Keratinocyte (primary cell): ENCODE measurements at places on chromosomes 4 and X.

DNA sequence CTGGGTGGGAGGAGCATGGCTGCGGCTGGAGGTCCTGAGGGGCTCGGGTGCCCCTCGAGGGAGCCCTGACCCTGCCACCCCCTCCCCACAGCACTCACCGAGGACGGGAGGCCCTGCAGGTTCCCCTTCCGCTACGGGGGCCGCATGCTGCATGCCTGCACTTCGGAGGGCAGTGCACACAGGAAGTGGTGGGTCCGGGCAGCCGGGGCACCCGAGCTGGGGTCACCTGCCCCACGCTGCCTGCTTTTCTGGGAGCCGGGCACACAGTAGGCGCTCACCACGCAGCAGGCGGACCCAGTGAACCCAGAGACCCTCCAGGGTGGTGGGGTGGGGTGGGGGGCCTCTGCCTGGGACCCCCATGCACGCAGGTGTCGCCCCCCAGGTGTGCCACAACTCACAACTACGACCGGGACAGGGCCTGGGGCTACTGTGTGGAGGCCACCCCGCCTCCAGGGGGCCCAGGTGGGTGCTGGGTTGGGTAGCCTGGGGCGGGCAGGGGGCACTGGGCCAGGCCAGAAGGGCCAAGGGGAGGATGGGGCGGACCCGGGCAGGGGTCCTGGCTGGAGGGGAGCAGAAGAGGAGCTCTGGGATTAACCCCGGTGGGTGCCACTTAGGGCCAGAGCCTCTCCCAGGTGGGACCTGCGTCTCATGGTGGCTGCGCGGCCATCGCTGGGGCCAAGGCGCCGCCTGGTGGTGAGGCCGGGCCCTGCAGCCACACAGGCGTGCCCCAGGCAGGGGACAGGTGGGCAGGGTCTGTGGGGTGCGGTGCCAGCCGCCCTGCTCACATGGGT lies 1.4 kb downstream of the HGFAC start:
- H3K27me3 ChIP-seq: no peaks in the 10 kb centered on the region
- no peak for DNase-seq
- no peaks in the 10 kb centered on the region for H3K36me3 ChIP-seq
- no peak overlapping the region for H3K27ac ChIP-seq
- no peak overlapping the region for H3K4me3 ChIP-seq

GRCh38 chr4:186205156-186205555 lies 13.8 kb downstream of the CYP4V2 start:
- H3K27ac ChIP-seq: no peak overlapping the region
- H3K4me3 ChIP-seq: no peak overlapping the region
- H3K4me1 ChIP-seq: no peaks in the 10 kb centered on the region
- no peak for DNase-seq
- H3K36me3 ChIP-seq: no peaks in the 10 kb centered on the region

GRCh38 chr4:183347566-183347965 lies 25.3 kb upstream of the CLDN24 start:
- no peaks in the 10 kb centered on the region for H3K36me3 ChIP-seq
- no peak for DNase-seq
- no peaks in the 10 kb centered on the region for H3K27me3 ChIP-seq
- H3K4me3 ChIP-seq: no peak overlapping the region
- H3K4me1 ChIP-seq: peaks cover 19% of the 10 kb centered on the region
- H3K27ac ChIP-seq: no peak overlapping the region

DNA sequence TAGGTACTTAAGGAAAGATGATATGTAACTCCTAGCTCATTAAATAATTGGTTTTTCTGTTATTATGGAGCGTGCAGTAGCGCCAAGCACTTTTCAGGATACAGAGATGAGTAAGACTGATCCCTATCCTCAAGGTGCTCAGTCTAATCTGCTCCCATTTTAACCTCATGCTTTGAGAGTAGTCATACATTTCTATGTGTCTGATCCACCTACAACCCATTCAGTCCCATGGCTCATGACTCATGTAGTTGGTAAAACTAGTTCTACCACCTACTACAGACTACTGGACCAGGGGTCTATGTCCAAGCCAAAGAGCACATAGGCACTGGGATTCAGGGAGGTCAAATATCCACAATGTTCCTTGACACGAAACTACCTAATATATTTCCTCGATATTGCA lies 60.8 kb downstream of the TMEM154 start:
- H3K4me1 ChIP-seq: peaks cover 22% of the 10 kb centered on the region
- no peaks in the 10 kb centered on the region for H3K27me3 ChIP-seq
- no peak overlapping the region for H3K27ac ChIP-seq
- peak; percentile 36 for DNase-seq
- no peaks in the 10 kb centered on the region for H3K36me3 ChIP-seq

DNA sequence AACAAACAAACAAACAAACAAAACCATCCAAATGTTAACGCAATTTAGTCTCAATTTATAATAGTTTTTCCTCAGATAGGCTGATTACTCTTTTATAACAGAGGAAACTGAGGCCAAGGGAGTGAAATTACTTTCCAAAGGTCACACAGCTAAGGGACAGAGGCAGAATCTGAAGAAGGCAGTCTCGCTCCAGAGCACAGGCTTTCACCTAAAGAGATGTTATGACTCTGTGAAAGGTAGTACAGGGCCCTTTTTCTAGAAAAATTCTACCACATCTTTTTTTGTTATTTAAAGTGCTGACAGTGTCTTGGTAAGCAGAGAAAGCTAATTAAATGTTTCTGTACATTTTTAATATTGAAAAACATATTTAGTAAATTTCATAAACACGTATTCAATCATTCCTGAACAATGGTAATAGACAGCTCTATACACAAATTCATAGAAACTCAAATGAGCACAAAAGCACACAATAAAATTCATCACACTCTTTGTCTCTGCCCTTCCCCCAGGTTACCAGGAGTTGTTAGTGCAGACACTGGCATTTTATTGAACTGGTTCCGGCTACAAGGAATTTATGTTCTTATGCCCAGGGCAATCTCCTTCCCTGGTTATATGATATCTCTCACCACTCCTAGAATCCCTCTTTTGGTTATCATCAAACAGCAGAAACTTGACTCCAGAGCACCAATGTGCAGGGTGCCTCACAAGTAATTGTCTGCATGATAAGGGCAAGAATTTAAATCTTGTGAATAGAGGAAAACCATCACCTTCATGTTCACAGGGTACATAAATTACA lies 7.7 kb upstream of the APBB2 start:
- no peak overlapping the region for H3K27ac ChIP-seq
- H3K4me3 ChIP-seq: no peak overlapping the region
- H3K4me1 ChIP-seq: peaks cover 4% of the 10 kb centered on the region
- no peaks in the 10 kb centered on the region for H3K36me3 ChIP-seq
- no peaks in the 10 kb centered on the region for H3K27me3 ChIP-seq

DNA sequence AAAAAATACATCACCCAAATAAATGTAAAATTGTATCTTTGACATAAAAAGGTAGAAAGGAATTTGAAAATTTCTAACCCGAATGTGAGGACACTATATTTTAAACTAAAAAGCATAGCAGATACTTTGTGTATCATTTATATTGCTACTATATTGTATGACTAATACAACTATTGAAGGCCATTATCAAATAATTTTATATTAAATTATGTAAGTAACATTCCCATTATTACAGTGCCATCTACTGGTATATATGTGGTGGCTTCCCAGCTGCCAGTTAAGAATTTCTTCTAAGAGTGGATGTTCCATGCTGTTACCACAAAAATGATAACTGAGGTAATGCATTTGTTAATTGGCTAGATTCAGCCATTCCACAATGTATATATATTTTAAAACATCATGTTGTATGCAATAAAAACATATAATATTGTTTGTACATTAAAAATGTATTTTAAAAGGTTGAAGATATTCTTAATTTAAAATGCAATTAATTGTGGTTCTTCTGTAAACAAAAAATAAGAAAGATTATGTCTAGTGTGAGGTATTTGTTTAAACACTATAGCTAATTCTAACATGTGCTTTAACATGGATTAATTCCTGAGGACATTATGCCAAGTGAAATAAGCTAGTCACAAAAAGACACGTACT lies 65.3 kb downstream of the EGF start:
- no peaks in the 10 kb centered on the region for H3K36me3 ChIP-seq
- H3K4me3 ChIP-seq: no peak overlapping the region
- H3K27ac ChIP-seq: no peak overlapping the region

- DNase-seq: no peak
- no peaks in the 10 kb centered on the region for H3K36me3 ChIP-seq
- peaks cover 3% of the 10 kb centered on the region for H3K4me1 ChIP-seq
- H3K27ac ChIP-seq: no peak overlapping the region
Observed at GRCh38 chrX:134364711-134365110, 95.3 kb upstream of the HPRT1 start.

GRCh38 chr4:40070387-40070786 lies 13.7 kb downstream of the N4BP2 start:
- no peaks in the 10 kb centered on the region for H3K27me3 ChIP-seq
- no peak overlapping the region for H3K4me3 ChIP-seq
- no peak for DNase-seq
- H3K27ac ChIP-seq: no peak overlapping the region

- H3K4me3 ChIP-seq: no peak overlapping the region
- no peak for DNase-seq
- H3K27ac ChIP-seq: no peak overlapping the region
- no peaks in the 10 kb centered on the region for H3K36me3 ChIP-seq
Observed at GRCh38 chr4:4991541-4992099, 27.6 kb downstream of the CYTL1 start.

GRCh38 chr4:105352826-105353225 lies 121.0 kb downstream of the PPA2 start:
- no peak for DNase-seq
- H3K4me1 ChIP-seq: no peaks in the 10 kb centered on the region
- no peaks in the 10 kb centered on the region for H3K27me3 ChIP-seq

DNA sequence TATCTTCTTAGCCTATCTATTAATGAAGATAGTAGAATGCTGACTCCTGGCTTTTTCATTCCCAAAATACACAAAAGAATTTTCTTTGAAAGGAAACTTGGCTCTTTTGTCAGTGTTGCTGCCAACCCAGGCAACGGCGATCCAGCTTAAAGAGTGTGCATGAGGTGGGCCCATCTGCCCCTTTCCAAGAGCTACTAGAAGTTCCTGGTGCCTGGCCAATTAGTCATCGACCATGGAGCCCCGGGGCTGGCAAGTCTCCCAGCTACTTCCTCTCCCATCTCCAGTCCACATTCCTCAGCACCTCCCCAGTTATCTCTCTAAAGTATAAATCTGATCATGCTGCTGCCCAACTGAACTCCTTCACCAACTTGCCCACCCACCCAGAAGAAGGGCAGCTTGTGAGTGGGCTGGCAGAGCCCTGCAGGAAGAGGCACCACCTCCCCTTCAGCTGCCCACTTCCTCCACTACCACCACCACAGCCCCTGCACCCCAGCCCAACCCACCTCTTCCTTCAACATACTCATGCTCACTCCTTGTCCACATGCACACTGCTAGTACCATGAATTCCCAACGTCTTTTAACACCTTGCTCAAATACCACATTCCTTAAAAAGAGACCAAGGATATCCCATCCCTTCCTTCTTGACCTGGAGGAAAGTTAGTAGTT lies 158.2 kb upstream of the MAP3K15 start:
- DNase-seq: peak; percentile 66
- peak overlapping the region; percentile 53 for H3K27ac ChIP-seq
- peaks cover 29% of the 10 kb centered on the region for H3K4me1 ChIP-seq
- no peaks in the 10 kb centered on the region for H3K36me3 ChIP-seq
- H3K27me3 ChIP-seq: no peaks in the 10 kb centered on the region

GRCh38 chr4:83171436-83172039 lies 57.0 kb upstream of the PLAC8 start:
- no peaks in the 10 kb centered on the region for H3K36me3 ChIP-seq
- DNase-seq: no peak
- H3K27me3 ChIP-seq: no peaks in the 10 kb centered on the region
- peak overlapping the region; percentile 5 for H3K27ac ChIP-seq
- H3K4me3 ChIP-seq: no peak overlapping the region

GRCh38 chr4:89056292-89056952 lies 563 bp downstream of the FAM13A start:
- H3K4me3 ChIP-seq: peak overlapping the region; percentile 53
- no peaks in the 10 kb centered on the region for H3K27me3 ChIP-seq
- no peak for DNase-seq
- H3K36me3 ChIP-seq: no peaks in the 10 kb centered on the region
- H3K27ac ChIP-seq: peak overlapping the region; percentile 67

- no peak overlapping the region for H3K27ac ChIP-seq
- no peaks in the 10 kb centered on the region for H3K36me3 ChIP-seq
- no peak overlapping the region for H3K4me3 ChIP-seq
- no peaks in the 10 kb centered on the region for H3K27me3 ChIP-seq
- H3K4me1 ChIP-seq: no peaks in the 10 kb centered on the region
- no peak for DNase-seq
Observed at GRCh38 chr4:179352221-179352620, 1910.0 kb upstream of the AGA start.

GRCh38 chr4:27574743-27575142 lies 714.1 kb downstream of the STIM2 start:
- H3K4me3 ChIP-seq: no peak overlapping the region
- H3K27ac ChIP-seq: no peak overlapping the region
- H3K27me3 ChIP-seq: no peaks in the 10 kb centered on the region
- H3K4me1 ChIP-seq: no peaks in the 10 kb centered on the region

- H3K27me3 ChIP-seq: no peaks in the 10 kb centered on the region
- no peak for DNase-seq
- no peaks in the 10 kb centered on the region for H3K36me3 ChIP-seq
- no peak overlapping the region for H3K4me3 ChIP-seq
- peaks cover 12% of the 10 kb centered on the region for H3K4me1 ChIP-seq
Observed at GRCh38 chr4:121709766-121710405, 13.1 kb upstream of the ANXA5 start.

DNA sequence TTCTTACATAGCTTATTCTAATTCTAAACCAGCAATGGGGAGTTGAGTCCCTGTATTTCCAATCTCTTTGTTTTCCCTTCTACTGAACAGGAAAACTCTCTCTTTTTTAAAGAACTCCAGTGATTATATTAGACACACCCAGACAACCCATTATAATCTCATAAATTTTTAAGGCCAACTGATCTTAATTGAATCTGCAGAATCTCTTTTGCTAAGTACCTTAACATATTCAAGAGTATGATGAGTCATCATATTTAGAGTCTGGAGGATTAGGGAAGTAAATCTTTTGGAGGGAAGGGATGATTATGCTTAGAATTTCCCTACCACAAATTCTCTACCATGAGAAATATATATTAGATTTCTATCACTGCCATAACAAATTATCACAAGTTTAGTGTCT lies 705.1 kb downstream of the CENPC start:
- DNase-seq: no peak
- no peak overlapping the region for H3K4me3 ChIP-seq
- H3K27ac ChIP-seq: no peak overlapping the region
- H3K4me1 ChIP-seq: no peaks in the 10 kb centered on the region
- H3K27me3 ChIP-seq: no peaks in the 10 kb centered on the region

DNA sequence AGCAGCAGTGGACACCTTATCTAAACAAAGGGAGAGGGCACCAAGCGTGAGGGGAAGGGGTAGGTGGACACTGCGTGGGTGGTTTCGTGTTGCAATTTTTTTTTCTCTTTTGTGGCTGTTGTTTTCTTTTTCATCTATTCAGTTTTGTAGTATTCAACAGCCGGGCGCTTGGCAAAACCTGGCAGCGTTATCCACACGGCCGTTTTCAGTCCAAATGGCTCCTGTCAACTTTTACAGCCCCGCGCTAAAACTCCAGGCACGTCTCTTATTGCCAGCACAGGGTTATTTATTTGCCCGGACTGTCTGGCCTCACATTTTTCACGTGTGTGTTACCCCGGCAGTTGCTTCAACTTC lies 192.2 kb downstream of the BCOR start:
- no peak overlapping the region for H3K4me3 ChIP-seq
- DNase-seq: no peak
- H3K27me3 ChIP-seq: no peaks in the 10 kb centered on the region
- H3K27ac ChIP-seq: no peak overlapping the region
- no peaks in the 10 kb centered on the region for H3K36me3 ChIP-seq

- no peak overlapping the region for H3K4me3 ChIP-seq
- no peak overlapping the region for H3K27ac ChIP-seq
- no peaks in the 10 kb centered on the region for H3K4me1 ChIP-seq
- no peaks in the 10 kb centered on the region for H3K27me3 ChIP-seq
Observed at GRCh38 chr4:56844802-56845580, 23.5 kb upstream of the SPINK2 start.
